ENCODE measurements at places on chromosomes 5 and 9.

- no peak for DNase-seq
Observed at GRCh38 chr9:133562611-133563290, 28.2 kb downstream of the ADAMTSL2 start.

DNA sequence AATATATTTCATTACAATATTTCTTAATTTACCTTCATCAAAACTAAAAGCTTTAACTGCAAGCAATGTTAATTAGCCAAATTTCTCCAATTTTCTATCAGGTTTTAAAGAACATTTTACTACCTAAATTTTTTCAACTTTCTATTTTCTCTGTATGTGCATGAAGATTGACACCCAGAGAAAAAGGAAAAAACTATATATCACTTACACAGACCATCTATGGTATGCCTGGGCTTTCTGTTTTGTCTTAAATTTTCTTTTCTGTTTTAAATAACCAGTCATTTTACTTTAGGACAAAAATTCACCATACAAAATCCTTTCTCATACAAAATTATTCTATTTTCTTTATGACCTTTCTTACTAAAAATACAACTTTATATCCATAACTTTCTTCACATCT is 13.8 kb upstream of the IL7R start:
- DNase-seq = no peak

DNA sequence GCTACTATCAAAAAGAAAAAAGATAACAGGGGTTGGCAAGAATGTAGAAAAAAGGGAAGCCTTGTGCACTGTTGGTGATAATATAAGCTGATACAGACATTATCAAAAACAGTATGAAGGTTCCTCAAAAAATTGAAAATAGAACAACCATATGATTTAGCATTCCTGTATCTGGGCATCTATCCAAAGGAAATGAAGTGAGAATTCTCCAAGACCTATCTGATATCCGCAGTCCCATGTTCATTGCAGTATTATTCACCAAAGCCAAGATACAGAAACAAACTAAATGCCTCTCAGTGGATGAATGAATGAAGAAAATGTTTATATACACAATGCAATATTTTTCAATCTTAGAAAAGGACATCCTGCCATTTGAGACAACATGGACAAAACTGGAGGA is 1943.3 kb downstream of the MAT2B start:
- no peak for DNase-seq

DNA sequence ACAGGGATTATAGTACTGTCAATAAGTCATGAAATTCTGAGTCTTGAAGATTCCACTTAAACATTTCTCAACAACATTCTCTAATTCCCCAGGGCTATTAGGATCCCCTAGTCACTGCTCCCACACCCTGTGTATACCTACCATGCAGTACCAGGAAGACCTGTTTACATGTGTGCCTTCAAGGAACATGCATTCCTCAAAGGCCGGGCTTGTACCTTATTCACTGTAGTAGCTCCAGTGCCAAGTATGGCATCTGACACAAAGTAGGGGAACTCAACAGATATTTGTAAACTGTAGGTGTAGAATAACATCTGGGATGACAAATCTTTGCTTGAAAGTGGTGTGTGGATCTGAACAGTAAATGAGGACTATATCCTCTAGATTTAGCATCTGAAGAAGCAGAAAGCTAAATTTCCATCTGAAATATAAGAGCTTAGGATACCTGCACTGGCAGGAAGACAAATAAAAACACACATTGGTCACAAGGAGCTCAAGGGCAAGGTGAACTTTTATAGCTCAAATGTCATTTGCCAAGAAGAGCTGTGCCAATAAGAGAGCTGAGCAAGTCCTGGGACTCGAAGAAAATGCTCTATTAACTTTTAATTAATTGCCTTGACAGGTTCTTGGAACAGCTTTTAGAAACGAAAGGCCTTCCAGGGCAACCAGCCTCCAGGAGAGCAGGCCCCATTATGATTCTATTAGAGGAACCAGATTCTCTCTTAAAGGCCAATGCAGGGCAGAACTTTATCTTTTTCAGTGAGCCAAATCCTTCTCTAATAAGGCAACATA is 52.3 kb upstream of the MYOT start:
- no peak for DNase-seq

DNA sequence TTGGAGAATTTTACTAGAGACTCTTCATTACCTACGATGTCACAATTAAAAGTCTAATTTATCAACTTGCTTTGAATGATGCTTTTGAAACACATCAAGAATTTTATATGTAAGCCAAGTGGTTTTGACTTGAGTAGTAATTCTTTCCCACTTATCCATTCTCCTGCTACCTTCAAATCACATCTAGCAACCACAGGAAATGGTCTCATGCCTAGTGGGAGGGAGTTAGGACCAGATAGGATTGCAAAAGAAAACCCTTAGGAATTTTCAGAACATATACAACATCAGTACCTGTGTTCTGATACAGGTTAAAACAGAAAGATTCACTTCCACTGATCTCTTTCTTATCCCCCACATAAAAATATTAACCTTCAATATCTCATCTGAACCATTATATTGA is 260.4 kb downstream of the CWC27 start:
- DNase-seq = no peak

GRCh38 chr5:57324181-57324580 is 150.3 kb downstream of the GPBP1 start:
- DNase-seq = no peak

DNA sequence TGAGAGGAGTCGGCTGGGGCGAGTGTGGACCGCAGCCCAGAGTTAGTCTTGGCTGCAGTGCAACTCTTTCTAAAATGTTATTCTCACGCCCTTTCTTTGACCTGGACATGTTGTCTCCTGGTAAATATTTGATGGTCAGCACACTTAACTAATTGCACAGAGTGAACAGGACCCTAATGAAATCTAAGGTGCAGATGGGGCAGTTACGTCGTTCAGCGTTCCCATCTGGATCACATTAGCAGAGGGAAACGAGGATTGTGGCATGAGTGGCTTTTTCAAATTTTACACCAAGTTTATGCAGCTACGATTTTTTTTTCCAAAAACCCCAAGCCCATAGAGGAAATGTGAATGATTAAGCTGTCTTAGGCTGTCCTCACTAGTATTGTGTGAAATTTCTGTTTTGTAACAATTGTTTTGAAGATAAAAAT is 483 bp downstream of the C9orf85 start:
- DNase-seq = no peak

GRCh38 chr5:138472353-138472752 is 7.1 kb downstream of the EGR1 start:
- DNase-seq = no peak

- DNase-seq = no peak
Observed at GRCh38 chr9:128128836-128129590, 1.5 kb upstream of the PTGES2 start.

GRCh38 chr5:142846406-142846805 is 76.2 kb downstream of the ARHGAP26 start:
- no peak for DNase-seq

DNA sequence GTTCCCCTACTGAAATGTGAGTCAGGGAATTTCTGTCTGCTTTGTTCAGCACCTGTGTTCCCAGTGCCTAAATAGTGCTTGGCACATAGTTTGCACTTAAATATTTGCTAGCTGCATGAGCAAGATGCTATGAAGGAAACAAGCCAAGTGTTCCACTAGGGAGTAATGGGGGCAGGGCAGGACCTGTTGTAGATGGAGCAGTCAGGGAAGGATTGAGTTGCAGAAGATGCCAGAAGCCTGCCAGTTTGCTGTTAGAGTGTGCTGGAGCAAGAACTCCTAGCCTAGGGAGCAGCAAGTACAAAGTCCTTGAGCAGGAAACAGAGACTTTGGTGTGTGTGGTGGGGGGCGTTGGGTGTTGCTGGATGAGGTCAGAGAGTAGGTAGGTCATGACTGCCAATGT is 87.5 kb downstream of the DAB2IP start:
- no peak for DNase-seq

- no peak for DNase-seq
Observed at GRCh38 chr5:171707442-171707792, 78.2 kb upstream of the SMIM23 start.

GRCh38 chr9:123715258-123715657 is 214.7 kb downstream of the DENND1A start:
- DNase-seq = no peak

DNA sequence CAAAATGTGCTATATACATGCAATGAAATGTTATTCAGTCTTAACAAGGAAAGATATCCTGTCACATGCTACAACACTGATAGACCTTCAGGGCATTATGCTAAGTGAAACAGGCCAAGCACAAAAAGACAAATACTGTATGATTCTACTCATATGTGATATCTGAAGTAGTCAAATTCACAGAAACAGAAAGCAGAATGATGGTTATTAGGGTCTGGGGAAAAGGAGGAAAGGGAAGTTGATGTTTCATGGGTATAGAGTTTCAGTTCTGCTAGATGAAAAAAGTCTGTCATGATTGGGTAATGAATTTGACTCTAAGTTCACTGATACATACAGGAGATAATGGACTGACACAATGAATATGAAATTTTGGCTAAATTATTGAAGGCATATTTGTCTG is 11.2 kb upstream of the RIC1 start:
- DNase-seq = no peak

DNA sequence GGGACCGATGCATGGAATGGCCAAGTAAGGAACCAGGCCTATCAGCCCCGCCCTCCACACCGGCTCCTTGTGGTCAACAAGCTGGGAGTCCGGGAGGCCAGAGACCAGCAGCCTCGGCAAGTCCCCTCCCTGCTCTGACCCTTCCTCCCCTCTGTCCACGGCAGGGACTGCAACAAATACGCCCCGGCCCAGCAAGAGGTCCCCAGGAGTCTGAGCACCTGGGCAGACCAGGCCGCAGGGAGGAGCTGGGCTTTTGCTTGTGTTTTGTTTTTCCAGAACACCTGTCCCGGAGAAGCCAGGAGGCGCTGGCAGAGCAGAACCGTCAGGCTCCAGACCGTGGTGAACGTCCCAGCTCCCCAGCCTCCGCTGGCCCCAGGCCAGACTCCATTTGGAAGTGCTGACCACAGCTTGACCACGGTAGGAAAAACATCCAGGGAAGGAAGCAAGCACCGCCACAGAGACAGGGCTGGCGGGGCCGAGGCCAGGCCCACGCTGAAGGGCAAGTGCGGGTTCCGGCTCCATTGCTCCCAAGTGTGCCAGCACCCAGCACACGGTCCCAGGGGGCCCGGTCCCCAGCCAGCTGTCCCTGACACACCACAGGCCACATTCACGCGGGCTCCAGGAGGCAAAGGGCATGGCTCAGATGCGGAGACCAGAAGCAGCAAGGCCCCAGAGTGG is 56.7 kb downstream of the VAV2 start:
- no peak for DNase-seq

DNA sequence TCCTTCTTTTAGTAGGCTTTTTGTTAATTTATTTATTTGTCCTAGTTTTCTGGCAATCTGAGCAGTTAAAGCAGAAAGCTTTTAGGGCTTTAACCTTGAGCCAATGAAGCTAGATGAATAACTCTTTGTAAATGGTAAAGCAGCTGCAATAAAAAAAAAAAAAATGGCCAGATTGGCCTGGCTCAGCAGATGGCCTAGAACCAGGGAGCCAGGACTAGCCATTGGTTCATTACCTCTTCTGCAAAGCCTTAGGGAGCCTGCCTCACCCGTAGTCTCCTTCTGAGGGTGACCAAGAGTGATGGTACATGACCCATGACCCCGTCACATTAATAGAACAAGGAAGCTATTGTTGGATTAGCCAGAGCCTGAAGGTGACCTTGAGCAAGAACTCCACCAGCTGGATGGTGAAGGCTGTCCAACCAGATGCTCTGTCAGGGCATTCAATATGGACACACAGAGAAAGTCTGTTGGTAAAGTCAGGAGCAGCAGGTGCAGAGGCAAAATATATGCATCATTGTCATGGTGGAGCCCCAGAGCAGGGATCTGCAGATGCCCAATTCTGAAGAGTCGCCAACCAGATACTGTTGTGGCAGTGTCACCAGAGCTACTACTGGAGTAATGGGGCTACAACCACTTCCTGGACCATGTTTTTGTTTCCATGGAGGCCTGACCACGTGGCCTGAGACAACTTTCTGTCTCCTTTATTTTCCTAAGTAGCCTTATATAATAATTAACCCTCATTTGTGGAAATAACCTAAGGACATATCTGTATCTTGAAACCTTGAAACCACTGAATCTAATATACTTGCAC is 100.7 kb downstream of the MTX3 start:
- DNase-seq = no peak

GRCh38 chr5:72624641-72625236 is 117.5 kb upstream of the ZNF366 start:
- no peak for DNase-seq

GRCh38 chr5:68257210-68257609 is 41.7 kb downstream of the PIK3R1 start:
- DNase-seq = no peak

DNA sequence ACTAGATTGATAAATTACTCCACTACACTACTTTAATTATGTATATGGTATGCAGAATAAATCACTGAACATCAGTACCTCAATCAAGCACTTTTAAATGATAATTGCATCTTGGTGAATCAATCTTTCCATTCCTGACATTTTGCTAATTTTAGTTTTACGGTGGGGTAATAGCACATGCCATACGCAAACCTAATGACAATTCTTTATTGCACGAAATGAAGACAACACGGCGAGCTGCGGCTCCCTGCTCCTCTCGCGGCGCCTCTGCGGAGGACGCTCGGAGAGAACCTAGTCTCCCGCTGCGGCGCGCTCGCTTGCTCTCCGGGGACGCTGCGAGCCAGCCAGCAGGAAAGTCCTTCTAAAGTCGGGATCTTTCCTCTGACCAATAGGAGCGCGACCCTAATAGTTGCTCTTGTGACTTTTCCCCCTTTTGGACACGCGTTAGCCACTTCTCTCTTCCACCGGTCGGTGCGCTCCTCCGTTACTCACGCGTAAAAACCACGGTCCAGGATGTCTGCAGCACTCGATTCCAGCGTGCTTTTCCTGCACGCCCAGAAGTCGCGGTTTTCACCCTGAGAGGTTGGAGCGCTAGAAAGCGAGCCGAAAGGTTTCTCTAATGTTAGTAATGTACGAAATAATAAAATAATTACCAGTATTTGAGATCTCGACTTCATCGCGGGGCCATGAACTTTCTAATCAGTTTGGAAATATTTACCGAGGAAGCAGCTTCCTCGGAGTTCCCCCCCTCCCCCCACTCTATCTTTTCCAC is 1.0 kb upstream of the MEF2C start:
- DNase-seq = no peak

DNA sequence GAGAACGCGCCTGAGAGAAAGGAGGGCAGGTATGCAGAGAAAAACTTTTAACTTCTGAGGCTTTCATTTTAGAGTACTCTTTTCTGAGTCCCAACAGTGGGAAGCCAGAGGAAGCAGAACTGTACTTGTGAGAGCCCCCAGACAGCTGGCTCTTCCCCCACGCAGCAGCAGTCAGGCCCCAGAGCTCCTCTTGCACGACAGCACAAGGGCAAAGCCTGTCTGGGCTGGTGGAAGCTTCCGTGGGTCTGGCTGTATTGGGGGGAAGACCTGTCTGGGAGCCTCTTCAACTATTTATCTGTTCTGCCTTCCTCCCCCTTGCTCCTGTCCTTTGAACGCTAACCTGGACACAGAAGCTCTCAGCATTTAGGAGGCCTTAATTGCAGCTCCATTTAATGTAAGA is 68.2 kb downstream of the THBS4 start:
- DNase-seq = no peak

- DNase-seq = no peak
Observed at GRCh38 chr5:95591490-95591901, 28.4 kb upstream of the GPR150 start.

All from stimulated activated CD4-positive, alpha-beta T cell treated with anti-CD3 and anti-CD28 coated beads, TNF-alpha, amount 100 ng/mL, for 1 hour (primary cell).